ENCODE measurements at places on chromosomes 4 and X.

DNA sequence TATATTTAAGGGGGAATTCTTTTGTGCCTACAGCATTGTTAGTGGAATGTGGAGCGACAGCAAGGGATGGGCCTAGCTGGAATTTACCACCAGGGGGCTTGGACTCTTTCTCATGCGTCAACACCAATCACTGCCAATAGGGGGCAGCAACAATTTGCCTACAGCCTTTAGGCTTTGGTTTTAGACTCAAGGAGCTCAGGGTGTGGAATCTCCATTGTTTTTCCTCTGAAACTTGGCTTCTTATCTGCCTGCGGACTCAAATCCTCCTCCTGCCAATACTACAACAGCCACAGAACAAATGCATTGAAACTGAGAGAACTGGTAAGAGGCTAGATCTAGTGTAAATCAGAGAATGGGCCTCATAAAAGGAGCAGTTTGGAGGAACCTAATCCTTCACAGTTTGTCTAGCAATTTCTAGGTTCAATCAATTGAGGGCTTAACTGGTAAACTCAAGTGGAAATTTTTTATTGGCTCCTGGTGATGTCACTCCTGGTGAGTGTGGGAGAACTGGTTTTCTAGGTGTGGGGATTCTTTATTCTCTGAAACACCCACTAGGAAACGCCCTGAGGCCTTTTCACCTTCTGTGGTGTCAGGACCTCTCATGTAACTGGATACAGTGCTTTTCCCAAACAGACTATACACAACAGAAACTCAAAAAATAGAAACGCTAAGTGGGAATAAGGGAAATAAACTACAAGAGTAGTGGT lies 27.9 kb upstream of the TMSB4X start:
- peak; percentile 4 for DNase-seq

DNA sequence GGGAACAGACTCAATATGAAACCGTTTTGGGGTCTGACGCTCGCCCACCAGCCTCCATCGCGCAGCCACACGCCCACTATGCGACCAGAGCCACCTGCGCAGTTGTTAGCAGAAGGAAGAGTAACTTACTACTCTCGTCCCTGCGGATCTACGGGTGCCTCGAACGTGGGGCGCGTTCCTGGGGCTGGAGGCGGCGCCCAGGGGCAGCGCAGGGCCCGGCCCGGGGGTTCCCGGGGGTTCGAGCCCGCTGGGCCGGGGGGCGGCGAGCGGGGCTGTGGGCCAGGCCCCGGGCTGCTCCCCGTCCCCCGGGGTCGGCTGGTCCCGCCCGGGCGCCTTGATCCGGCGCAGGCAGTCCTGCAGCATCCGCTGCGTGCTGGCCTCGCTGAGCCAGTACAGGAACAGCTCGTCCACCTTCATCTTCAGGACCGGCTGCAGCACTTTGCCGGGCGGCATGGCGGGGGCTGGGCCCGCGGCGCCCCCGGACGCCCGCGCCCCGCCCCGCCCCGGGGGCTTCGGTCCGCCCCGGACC lies 404 bp downstream of the PPP2R3B start:
- DNase-seq, result no peak

- no peak for DNase-seq
These were observed at the start of gene ASB12 for GRCh38 chrX:64230123-64230970. ASB12 (minus strand) TSS chrX:64230607; CDS start chrX:64225650, 4,957 bp downstream.

DNA sequence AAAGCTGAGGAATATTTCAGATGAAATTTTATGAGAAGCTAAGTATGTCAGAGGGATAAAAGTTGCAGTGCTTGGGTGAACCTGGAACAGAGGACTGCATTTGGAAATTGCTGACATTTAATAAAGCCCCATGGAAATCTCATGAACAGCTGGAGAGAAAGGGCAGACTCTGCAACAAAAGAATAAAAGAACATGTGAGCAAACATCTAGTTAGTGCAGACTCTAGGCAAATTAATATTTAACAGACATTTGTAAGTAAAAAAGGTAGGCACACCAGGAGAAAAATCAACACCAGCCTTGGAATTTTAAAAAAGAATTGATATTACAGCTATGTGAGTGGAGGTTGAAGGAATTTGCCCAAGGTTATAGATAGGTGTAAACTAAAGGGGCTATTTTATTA lies 114.6 kb upstream of the PUDP start:
- DNase-seq, result no peak

- DNase-seq, result no peak
These were observed 8.8 kb upstream of the TLL1 start for GRCh38 chr4:165864271-165864670.

- DNase-seq, result no peak
These were observed 7.8 kb upstream of the TMEM144 start for GRCh38 chr4:158202481-158202880.
